ENCODE measurements at places on chromosomes 7 and 10. TPM values are rescaled to one million over a fixed set of nuclear protein-coding genes. Genes with fewer than 3 reads are reported as not detected.

GRCh38 chr7:55776196-55776595 is 86.4 kb downstream of the SEPTIN14 start:
- DNase-seq, result no peak

- no peak for DNase-seq
These were observed 6.8 kb downstream of the SMARCD3 start for GRCh38 chr7:151241755-151242096.

DNA sequence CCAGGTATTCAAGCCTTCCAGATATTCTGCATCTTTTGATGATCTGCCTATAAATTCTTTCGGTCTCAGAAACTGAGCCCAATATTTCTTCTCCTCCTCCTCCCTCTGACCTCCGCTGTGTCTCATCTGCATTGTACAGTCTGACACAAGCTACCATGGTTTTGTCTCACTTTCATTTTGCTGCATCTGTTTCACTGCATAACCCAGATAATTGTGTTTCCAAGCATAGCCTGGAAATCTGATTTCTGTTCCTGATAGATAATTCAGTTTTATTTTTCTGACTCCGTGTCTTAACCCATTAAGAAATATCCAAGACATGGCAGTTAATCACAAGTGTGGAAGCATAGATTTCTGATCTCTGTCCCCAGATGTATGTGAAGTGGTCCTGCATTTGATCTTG is 374.2 kb upstream of the SEMA3A start:
- peak; percentile 9 for DNase-seq

GRCh38 chr7:81294897-81295515 is 376.2 kb upstream of the SEMA3C start:
- no peak for DNase-seq

GRCh38 chr10:133088956-133089800 is 1.5 kb downstream of the ADGRA1 start:
- no peak for DNase-seq

DNA sequence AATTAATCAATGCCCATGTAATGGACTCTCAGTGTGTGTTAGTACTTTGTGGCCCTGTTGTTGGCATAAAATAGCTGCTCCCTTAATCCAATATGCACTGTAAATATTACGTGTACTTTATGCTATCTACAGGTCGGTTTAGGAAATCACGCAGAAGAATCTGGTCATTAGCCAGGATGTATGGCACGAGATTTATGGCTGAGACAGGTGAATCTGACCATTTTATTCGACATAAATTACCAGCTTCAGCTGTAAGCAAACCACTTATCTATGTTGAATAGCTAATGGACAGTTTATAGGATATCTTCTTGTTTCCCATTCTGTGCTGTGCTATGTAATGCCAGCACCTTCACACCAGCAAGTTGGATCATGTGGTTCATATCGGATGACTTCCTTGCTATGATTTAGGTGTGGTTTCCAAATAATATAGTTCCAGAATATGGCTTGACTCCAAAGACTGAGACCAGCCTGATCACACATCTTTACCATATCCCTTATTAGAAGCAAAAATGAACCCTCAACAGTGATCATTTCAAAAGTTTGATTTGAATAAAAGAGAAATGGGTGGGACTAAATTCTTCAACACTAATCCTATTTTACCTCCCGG is 301.4 kb downstream of the AHR start:
- no peak for DNase-seq

DNA sequence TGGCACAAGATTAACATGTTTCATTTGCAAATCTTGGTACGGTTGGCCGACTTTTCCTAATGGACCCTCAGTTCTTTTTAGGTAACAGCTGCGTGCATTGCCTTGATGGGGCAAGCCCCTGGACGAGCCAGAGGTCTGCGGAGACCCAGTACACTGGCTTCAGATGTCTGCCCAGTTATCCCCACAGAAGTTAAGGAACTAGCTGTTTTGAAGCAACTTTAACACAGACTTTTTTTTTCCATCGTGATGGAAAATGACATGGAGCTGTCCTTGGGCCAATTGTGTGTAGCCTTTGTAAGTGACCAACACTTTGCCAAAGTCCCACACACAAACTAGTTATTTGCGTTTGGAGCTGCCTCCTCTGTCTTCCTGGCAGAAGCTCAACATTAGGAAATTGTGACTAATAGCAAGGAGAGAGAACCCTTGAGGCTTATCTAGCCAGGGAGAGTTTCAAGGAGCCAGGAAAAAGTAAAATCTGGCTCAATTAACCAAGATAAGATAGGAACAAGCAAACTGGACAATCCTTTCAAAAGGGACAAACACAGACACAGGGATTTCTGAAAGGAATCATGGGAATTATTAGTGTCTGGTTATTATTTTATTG is 99.6 kb upstream of the BMPER start:
- DNase-seq, result peak; percentile 83

GRCh38 chr10:71575451-71575850 is 144.1 kb downstream of the C10orf105 start:
- peak; percentile 12 for DNase-seq

DNA sequence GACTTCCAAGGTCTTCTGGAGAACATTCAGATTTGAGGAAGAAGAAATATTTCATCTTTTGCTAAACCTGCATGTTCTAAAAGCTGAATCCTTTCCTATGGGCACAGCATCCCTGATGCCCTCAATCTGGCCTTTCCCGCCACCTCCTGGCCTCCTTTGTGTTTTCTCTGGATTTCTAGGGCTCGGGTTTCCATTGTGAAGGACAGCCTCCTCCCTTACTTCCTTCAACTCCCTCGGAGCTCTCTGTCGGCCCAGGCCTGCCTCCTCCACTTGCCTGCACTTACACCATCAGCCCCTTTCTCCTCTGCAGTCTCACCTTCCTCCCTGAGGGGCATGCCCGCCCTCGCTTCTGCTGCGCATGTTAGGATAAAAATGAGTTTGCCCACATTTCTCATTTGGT is 75.4 kb downstream of the WIPF3 start:
- no peak for DNase-seq

GRCh38 chr7:73742338-73742752 is 3.7 kb upstream of the ABHD11 start:
- no peak for DNase-seq

- DNase-seq, result no peak
These were observed 24.6 kb upstream of the NFE2L3 start for GRCh38 chr7:26127411-26127810.

GRCh38 chr10:108244443-108245228 is 1080.1 kb upstream of the SORCS1 start:
- no peak for DNase-seq

- no peak for DNase-seq
These were observed 110.8 kb downstream of the PDGFA start for GRCh38 chr7:408751-409311.

GRCh38 chr7:108146070-108146842 is 16.1 kb upstream of the LAMB4 start:
- peak; percentile 86 for DNase-seq

DNA sequence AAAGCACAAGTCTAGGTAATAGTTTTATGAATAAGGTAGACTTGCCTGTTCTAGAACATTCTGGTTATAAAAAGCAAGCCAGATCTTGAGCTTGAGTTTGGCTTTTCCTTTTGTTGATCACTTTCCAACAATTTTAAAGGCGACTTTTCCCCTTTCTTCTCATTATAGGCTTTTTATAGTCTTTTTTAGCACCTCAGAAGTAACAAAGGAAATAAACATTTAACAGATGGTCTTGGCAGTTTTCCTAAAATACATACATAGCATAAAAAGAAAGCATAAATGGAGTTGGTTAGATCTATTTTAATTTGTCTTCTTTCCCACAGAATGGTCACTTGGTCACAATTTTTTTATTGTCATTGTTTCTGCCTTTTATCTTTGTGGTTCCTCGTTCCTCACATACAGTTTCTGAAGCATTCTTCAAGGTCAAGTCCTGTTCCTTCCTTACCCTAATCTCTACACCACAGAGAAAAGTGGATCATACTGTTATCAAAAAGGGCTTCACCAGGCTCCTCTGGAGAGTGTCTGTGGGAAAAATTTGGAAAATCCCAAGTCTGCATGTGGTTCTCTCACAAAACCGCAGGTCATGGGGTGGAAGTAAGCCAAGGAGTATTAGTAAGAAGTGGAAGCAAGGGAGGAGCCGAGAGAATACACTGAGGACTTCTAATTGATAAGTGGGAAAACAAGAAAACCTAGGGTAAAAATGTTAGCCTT is 31.3 kb downstream of the THNSL1 start:
- DNase-seq, result peak; percentile 95

DNA sequence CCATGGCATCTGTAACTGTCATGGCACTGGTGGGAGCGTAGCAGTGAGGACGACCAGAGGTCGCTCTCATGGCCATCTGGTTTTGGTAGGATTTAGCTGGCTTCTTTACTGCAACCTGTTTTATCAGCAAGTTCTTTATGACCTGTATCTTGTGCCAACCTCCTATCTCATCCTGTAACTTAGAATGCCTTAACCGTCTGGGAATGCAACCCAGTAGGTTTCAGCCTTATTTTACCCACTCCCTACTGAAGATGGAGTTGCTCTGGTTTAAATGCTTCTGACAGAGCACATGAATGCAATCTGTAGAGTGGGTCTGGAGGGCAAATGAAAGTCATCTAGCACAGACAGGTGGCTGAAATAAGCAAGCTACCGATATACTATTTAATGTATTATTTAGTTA is 55.3 kb upstream of the OPN4 start:
- DNase-seq, result no peak

- no peak for DNase-seq
These were observed 47.9 kb downstream of the TBATA start for GRCh38 chr10:70737250-70737649.

DNA sequence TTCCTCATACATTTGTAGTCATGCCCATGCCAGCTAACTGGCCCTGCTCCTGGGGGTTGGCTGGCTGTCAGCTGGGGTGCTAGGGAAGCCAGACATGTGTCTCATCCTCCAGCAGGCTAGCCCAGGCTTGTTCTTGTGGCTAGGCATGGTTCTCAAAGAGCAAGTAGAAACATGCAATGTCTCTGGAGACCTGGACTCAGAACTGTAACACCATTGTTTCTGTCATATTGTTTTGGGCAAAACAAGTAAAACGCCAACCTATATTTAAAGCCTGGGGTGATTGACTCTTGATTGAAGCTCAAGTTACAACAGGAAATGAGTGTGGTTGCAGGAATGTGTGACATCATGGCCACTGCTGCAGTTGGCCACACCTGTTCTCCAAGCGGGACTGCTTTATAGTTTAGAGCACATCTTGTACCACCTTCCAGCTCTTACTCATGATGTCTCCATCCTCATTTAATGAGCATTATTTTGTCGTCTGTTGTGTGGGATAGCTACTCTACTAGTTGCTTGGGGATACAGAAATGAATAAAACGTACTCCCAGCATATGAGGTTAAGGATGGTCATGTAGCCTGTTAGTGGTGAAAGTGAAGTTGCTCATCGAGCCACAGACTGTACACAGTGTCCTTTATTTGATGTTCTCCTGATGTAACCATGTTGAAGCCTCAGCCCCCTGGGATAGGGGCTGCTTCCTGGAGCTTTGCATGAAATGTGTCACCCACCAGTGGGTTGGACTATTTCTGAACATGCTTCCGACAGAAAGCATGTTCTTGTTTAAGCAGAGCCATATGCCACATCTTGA is 168.4 kb downstream of the SORCS3 start:
- peak; percentile 4 for DNase-seq

- no peak for DNase-seq
These were observed 58.2 kb upstream of the PDGFA start for GRCh38 chr7:577741-578370.

- DNase-seq, result peak; percentile 93
These were observed 2.8 kb downstream of the PDGFA start for GRCh38 chr7:516606-517456.

GRCh38 chr10:81866753-81867152 is 8.2 kb upstream of the NRG3 start:
- no peak for DNase-seq

DNA sequence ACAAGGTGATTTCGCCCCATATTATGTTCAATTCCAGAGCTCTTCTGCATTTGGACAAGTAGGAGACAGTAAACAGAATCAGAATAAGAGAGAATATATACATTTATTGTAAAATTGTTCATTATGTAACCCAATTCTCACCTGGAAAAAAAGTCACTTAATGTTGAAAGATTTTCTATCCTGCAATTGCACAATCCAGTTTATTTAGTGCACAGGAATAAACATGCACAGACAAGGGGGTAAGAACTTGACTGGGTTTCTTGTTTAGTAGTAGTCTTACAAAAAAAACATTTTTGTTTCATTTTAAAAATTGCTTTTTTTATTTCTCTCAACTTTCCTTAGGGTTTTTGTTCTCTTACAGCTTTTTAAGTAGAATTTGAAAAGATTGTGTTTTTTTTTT is 126.6 kb downstream of the SAMD9 start:
- DNase-seq, result no peak

DNA sequence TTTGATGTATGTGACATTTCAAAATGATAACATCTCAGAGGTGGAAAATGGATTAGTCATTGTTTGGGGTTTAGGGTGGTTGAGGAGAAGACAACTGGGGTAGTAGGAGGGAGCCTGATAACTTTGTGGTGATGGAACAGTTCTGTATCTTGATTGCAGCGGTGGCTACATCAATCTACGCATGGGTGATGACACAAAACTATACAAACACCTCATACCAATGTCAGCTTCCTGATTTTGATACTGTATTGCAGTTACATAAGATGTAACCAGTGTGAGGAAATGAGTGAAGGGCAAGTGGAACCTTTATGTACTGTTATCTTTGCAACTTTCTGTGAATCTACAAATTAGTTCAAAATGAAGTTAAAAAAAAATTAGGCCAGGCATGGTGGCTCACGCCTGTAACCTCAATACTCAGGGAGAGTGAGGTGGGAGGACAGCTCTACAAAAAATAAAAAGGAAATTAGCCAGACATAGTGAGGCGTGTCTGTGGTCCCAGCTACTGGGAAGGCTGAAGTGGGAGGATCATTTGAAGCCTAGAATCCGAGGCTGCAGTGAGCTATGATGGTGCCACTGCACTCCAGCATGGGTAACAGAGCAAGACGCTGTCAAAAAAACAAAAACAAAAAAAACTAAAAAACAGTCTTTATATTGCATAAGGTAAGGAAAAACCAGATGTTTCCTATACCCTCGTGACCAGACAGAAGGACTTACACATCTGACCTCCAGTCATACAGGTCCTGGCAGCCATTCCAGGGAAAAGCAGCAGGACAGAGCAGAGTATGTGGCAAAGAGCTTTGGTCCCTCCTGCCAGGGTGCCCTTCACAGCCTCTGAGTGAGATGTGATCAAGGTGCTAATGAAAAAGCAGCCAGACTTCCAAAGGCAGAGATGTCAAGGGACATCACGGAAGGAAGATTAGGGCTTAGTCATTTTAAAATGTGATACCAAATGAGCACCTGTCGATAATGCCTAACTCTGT is 50.8 kb downstream of the CYTH3 start:
- peak; percentile 35 for DNase-seq

- DNase-seq, result peak; percentile 44
These were observed 52.7 kb upstream of the BTRC start for GRCh38 chr10:101301111-101301731.

GRCh38 chr10:3942937-3943489 is 158.0 kb upstream of the KLF6 start:
- no peak for DNase-seq

The NME8 gene
- not detected for total RNA-seq

The PARD3 gene
- 21.2 TPM for total RNA-seq

The PLEKHS1 gene
- total RNA-seq, result not detected

The PALS2 gene
- 16.9 TPM for total RNA-seq

The GLCCI1 gene
- total RNA-seq, result 3.0 TPM

The CALHM3 gene
- total RNA-seq, result not detected

The ERVW-1 gene
- not detected for total RNA-seq

The GPR26 gene
- not detected for total RNA-seq

The NOM1 gene
- 17.9 TPM for total RNA-seq

The DOCK1 gene
- 45.6 TPM for total RNA-seq

The MYO3A gene
- not detected for total RNA-seq

The FAM131B gene
- 3.0 TPM for total RNA-seq

The ATP6V0A4 gene
- total RNA-seq, result 0.43 TPM

The LRRC61 gene
- not detected for total RNA-seq

The AKR1C8 gene
- total RNA-seq, result not detected

Data from GM23248 (cell line).